Thoracic aorta (tissue), 2 donors: ENCODE measurements at places on chromosomes 7 and 10.

GRCh38 chr7:30549931-30550493, 44.7 kb upstream of the GARS1 start:
- H3K4me3 ChIP-seq = no peak overlapping the region
- peaks cover 8% of the 10 kb centered on the region for H3K4me1 ChIP-seq
- no peaks in the 10 kb centered on the region for H3K27me3 ChIP-seq
- H3K27ac ChIP-seq = no peak overlapping the region
- no peaks in the 10 kb centered on the region for H3K36me3 ChIP-seq

- DNase-seq = no peak
- H3K4me1 ChIP-seq = peaks cover 17% of the 10 kb centered on the region
- H3K27me3 ChIP-seq = no peaks in the 10 kb centered on the region
- H3K4me3 ChIP-seq = no peak overlapping the region
Observed at GRCh38 chr7:17651863-17652385, 288.4 kb downstream of the SNX13 start.

GRCh38 chr7:99221866-99222265, 14.0 kb upstream of the KPNA7 start:
- H3K36me3 ChIP-seq = no peaks in the 10 kb centered on the region
- peak overlapping the region; percentile 44 for H3K27ac ChIP-seq
- no peak overlapping the region for H3K4me3 ChIP-seq

DNA sequence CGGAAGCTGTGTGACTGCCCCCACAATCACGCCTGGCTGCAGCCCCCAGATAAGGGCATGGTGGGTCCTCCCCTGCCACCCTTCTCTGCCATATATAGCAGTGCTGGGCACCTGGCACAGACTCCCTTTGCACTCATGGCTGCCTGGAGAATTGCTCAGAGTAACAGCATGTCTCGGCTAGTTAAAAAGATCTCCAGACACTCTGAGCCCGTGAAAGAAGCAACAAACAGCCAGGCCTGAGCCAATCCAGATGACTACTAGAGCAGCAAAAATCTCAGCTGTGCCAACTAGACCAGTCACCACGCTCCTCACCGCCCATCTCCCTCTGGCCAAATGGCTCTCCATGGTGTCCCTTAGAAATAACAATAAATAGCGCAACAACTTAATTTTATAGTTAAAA, 71.3 kb downstream of the PARD3 start:
- H3K4me3 ChIP-seq = peak overlapping the region; percentile 10
- no peaks in the 10 kb centered on the region for H3K36me3 ChIP-seq
- no peaks in the 10 kb centered on the region for H3K27me3 ChIP-seq
- DNase-seq = peak; percentile 43

DNA sequence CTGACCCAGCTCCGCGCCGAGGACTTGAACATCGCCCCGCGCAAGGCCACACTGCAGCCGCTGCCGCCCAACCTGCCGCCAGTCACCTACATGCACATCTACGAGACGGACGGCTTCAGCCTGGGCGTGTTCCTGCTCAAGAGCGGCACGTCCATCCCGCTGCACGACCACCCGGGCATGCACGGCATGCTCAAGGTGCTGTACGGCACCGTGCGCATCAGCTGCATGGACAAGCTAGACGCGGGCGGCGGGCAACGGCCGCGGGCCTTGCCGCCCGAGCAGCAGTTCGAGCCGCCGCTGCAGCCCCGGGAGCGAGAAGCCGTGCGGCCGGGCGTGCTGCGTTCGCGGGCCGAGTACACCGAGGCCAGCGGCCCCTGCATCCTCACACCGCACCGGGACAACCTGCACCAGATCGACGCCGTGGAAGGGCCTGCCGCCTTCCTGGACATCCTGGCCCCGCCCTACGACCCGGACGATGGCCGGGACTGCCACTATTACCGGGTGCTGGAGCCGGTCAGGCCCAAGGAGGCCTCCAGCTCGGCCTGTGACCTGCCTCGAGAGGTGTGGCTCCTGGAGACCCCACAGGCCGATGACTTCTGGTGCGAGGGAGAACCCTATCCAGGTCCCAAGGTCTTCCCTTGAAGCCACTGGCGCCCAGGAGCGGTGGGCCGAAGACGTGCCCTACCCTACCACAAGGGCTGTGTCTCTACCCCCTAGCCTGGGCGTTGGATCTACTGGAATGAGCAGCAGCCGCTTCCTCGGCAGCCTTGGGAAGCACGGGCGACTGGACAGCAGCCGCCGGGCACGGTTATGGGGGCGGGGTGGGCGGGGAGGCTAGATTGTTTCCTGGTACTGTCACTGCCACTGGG, 945 bp downstream of the ADO start:
- DNase-seq = no peak
- no peaks in the 10 kb centered on the region for H3K36me3 ChIP-seq
- peak overlapping the region; percentile 81 for H3K4me3 ChIP-seq
- peak overlapping the region; percentile 92 for H3K27ac ChIP-seq
- H3K4me1 ChIP-seq = peaks cover 15% of the 10 kb centered on the region
- H3K27me3 ChIP-seq = no peaks in the 10 kb centered on the region

DNA sequence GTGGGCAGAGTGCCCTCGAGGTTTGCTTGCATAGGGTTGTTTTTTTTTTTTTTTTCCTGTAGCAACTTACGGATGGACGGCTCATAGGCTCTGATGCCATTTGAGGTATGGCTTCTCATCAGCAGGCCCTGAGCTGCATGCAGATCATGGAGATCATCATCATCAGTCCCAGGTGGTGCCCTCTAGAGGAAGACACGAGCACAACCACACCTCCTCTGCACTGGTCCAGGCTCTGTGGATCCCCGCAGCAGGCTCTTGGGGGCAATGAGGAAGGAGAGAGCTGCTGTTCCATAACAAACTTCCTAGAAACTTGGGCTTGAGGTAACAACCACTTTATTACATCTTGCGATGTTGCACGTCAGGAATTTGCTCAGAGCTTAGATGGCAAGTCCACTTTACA, 132.7 kb upstream of the CXCL12 start:
- H3K4me3 ChIP-seq = no peak overlapping the region
- no peaks in the 10 kb centered on the region for H3K4me1 ChIP-seq
- DNase-seq = no peak
- H3K27ac ChIP-seq = no peak overlapping the region

DNA sequence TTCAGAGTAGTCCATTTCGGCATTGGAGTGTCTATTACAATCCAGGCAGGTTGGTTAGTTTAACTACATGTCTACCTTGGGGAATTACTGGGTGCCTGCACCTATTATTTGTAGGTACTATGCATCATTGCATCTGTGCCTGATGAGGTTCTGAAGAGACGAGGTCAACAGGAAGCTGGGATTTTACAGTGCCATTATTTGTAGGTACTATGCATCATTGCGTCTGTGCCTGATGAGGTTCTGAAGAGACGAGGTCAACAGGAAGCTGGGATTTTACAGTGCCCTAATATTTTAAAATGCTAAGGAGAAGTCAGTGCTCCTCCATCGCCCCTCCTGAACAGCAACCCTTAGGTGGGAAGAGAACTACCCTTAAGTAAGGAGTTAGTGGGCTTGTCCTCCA, 41.7 kb downstream of the NPY start:
- no peak overlapping the region for H3K4me3 ChIP-seq
- H3K4me1 ChIP-seq = no peaks in the 10 kb centered on the region
- H3K27ac ChIP-seq = no peak overlapping the region
- DNase-seq = no peak

DNA sequence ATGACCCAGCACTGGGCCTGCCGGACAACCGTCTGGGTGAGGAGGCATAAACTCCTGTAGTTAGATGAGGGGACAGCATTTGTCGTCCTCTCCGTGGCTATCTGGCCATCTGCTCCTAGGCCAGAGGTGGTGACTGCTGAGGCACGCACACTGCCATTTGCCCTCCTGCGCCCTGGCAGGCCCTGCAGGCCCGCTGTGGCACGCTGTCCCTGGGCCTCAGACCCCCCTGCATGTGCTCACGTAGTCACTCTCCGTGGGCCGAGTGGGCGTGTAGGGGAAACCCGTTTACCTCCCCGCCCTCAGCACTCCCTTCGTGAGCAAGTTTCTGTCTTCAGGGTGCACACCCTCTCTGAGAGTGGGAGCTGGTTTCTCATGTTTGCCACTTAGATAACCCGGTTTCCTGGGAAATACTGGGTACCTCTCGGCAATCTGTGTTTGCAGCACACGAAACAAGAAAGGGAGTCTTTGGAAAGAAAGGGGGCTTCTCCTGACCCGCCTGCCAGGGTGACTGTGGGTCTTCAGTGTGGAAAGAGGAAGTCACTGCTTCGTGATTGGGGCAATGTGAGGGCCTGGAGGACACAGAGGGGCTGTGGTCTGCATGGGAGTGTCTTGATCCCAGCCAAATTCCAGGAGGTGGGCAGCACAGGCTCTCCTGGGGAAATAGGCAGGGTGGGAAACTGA, 10.8 kb downstream of the ADAMTS14 start:
- no peaks in the 10 kb centered on the region for H3K36me3 ChIP-seq
- no peaks in the 10 kb centered on the region for H3K4me1 ChIP-seq
- no peak overlapping the region for H3K27ac ChIP-seq
- H3K27me3 ChIP-seq = no peaks in the 10 kb centered on the region

DNA sequence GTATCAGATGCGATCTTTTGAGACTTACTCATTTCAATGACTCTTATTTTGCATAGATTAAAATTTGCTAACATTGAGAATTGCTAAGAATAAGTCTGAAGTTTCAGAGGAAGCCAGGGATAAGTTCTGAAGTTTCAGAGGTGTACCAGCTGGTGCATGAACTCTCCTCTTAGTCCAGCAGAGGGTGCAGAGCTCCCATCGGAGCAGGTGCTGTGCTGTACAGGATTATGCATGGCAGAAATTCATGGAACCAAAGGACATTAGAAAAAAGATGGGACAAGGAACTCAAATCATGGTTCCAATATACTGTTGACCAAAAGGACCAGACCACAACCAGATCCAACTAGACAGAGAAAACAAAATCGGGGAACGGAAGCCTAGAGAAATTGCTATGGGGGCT, 41.9 kb downstream of the MGAM2 start:
- no peak overlapping the region for H3K27ac ChIP-seq
- H3K27me3 ChIP-seq = no peaks in the 10 kb centered on the region
- H3K36me3 ChIP-seq = no peaks in the 10 kb centered on the region

GRCh38 chr10:87053111-87053510, 33.0 kb downstream of the FAM25A start:
- H3K4me3 ChIP-seq = no peak overlapping the region
- H3K4me1 ChIP-seq = peaks cover 4% of the 10 kb centered on the region
- no peak for DNase-seq
- no peak overlapping the region for H3K27ac ChIP-seq
- H3K27me3 ChIP-seq = no peaks in the 10 kb centered on the region

DNA sequence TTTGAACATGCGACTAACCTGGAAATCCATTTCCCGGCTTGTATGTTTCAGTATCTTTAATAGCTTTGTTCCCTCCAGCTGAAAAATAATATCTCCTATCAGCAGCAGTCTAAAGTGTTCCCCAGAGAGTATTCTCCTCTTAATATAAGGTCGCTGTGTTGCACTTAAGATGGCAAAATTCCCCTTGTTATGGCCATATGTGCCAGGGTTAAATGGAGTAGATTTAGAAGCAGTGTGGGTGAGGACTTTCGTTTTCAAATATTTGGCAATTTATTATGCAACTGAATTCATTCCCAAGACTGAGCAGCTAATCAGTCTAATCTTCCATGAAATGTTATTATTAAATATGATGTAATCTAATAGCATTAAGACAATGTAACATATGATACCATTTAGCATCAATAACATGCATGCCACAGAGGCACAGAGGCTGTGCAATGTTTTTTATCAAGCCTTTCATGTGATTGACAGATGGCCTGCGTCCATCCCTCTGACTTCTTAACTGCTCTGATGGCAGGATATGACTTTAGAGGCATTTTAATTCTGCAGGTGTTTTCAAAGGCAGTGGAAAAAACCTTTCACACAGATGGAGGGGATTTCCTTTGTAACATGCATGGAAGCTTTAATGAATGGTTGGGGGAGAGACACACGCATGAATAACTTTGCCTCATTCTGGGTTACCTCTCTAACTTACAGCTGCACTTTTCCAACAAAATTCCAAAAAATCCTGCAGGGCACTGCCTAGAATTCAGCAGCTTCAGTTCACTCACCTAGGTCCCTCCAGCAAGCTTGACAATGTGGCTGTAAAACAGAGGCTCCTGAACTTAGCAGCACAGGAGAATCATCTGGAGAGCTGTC, 55.1 kb upstream of the ZPBP start:
- no peak for DNase-seq
- H3K4me1 ChIP-seq = no peaks in the 10 kb centered on the region
- no peak overlapping the region for H3K27ac ChIP-seq
- no peaks in the 10 kb centered on the region for H3K36me3 ChIP-seq
- H3K27me3 ChIP-seq = no peaks in the 10 kb centered on the region
- H3K4me3 ChIP-seq = no peak overlapping the region

DNA sequence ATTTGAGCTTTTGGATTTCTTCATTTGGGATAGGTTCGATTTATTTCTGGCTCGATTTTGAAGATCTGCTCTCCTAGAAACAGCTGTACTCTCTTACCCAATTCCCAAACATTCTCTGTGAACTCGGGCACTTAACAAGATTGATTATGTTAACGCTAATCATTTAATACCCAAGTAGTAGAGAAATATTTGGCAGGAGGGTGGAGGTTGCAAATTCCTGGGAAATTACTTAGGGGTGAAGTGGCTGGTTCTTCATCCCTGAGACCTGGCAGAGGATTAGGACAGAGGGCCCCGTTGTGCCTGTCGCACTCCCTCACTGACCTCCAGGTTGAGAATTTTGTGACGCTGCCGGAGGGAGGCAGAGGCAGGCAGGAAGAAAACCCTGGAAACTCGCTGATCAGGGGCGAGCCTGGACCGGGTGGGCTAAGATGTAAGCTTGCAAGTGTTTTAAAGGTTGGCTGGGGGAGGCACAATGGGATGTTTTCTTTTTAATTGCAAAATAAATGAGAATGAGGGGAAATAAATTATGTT, 182.6 kb downstream of the TCF7L2 start:
- H3K36me3 ChIP-seq = no peaks in the 10 kb centered on the region
- H3K27me3 ChIP-seq = no peaks in the 10 kb centered on the region
- no peak overlapping the region for H3K27ac ChIP-seq

- no peaks in the 10 kb centered on the region for H3K36me3 ChIP-seq
- H3K4me3 ChIP-seq = no peak overlapping the region
- H3K27ac ChIP-seq = no peak overlapping the region
- no peaks in the 10 kb centered on the region for H3K4me1 ChIP-seq
- H3K27me3 ChIP-seq = no peaks in the 10 kb centered on the region
Observed at GRCh38 chr7:45631569-45631968, 57.4 kb downstream of the ADCY1 start.

- DNase-seq = no peak
- H3K4me1 ChIP-seq = no peaks in the 10 kb centered on the region
- no peaks in the 10 kb centered on the region for H3K36me3 ChIP-seq
Observed at GRCh38 chr10:107814865-107815487, 650.5 kb upstream of the SORCS1 start.
